ENCODE measurements at places on chromosomes 11 and 22. TPM values are rescaled to one million over a fixed set of nuclear protein-coding genes. Genes with fewer than 3 reads are reported as not detected.

SHISAL1 gene
- total RNA-seq: 6.6 TPM

ART5 gene
- total RNA-seq: not detected

DNA sequence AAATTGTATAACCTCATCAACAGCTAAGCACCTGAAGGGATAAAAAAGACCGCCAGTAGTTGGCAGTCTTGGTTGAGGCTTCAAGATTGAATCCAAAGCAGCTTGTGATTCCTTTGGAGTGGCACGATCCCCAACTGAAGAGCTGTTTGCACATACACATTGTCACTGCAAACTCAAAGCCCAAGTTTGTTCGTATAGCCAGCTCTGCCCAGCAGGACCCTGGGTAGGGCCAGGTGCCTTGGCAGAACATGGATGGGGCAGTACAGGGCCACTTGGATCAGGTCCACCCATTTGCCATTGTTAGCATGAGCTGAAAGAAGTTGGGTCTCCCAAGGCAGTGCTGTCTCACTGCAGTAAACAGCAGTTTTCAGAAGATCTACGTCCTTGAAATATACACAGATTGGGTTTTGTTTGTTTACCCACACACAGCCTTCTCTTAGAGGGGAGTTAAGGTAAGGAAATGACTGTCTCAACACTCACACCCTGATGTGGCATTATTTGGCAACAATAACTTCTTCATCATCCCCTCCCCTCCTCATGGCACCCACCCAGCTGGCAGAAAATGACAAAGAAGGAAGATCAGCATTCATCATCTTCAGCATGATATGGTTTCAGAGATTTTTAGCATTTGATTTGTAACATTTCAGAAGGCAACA lies 132.9 kb downstream of the COMMD9 start:
- H3K4me1 ChIP-seq: no peaks in the 10 kb centered on the region
- DNase-seq: no peak
- no peaks in the 10 kb centered on the region for H3K27me3 ChIP-seq
- H3K36me3 ChIP-seq: no peaks in the 10 kb centered on the region
- no peak overlapping the region for H3K27ac ChIP-seq

DNA sequence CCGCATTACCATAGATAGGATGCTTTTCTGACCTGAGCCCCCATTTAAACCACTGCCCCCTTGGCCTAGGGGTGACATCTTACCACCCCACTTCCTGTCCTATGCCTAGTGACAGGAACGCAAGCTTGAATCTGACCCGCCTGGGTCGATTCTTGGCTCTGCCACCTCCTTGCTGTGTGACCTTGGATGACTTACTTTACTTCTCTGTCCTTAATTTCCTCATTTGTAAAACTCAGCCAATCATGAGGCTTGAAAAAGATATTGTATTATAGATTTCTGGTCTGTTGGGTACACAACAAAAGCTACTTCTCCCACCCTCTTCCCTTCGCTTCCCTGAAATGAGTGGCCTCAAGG lies 39.2 kb upstream of the CDON start:
- DNase-seq: no peak
- no peaks in the 10 kb centered on the region for H3K27me3 ChIP-seq
- no peaks in the 10 kb centered on the region for H3K4me1 ChIP-seq

DNA sequence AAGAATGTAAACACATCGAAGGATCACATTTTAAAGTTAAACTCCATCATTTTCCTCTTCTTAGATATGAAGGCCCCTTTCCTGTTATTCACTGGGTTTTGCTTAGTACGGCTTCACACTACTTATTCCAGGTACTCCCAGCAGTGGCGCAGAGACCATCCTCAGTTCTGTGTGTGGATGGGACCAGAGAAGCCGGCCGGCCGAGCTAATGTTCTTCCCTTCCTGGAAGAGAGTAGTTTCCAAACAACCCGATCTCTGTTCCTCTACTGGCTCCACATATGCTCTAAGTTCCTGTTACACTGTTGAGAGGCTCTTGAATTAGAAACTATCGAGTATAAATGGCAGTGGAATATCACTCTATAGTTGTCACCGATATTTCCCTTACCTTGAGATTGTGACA lies 684 bp upstream of the NFRKB start:
- H3K27me3 ChIP-seq: no peaks in the 10 kb centered on the region
- H3K4me3 ChIP-seq: peak overlapping the region; percentile 95
- no peak for DNase-seq
- peaks cover 7% of the 10 kb centered on the region for H3K36me3 ChIP-seq
- no peaks in the 10 kb centered on the region for H3K4me1 ChIP-seq
- H3K27ac ChIP-seq: peak overlapping the region; percentile 72

DNA sequence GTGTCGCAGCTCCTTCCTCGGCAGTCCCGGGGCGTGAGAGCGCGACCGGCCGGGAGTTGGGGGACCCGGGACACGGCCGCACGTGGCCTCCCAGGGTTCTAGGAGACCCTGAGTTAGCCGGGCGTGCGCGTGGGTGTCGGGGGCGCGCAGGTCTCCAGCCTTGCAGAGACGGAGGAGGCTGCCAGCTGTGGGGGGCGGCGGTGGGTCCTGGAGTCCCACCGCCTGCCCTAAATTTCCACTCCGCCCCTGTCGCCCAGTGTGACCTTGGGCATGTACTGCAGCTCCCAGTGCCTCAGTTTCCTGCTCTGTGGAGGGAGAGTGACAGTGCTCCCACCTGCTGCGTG lies 18.8 kb downstream of the RRP7A start:
- H3K36me3 ChIP-seq: no peaks in the 10 kb centered on the region
- no peak overlapping the region for H3K27ac ChIP-seq
- DNase-seq: no peak
- peak overlapping the region; percentile 37 for H3K4me3 ChIP-seq
- no peaks in the 10 kb centered on the region for H3K4me1 ChIP-seq

DNA sequence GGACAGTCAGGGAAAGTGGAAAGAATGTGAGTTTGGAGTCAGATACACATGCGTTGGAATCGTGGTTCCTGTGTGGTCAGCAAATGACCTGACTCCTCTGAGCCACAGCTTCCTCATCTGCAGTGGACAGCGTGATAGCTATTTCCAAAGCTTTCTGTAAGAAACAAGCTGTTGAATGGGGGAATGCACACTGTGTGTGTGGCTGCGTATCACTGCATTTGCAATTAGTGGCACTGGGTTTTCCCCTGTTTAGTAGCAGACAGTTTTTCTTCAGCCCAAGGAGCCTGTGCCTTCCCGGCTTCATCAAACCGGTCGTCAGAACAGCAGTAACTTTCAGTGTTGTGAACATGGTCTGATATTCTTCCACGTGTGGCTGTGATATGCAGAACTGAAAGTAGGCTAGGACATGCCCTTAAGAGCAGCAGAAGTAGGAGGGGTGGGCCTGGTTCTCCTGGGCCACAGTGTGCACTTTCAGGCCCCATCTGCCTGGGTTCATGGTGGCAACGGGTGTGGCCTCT lies 121.5 kb downstream of the RRAS2 start:
- no peaks in the 10 kb centered on the region for H3K36me3 ChIP-seq
- H3K4me1 ChIP-seq: no peaks in the 10 kb centered on the region
- no peak overlapping the region for H3K27ac ChIP-seq
- no peak for DNase-seq
- H3K4me3 ChIP-seq: no peak overlapping the region

Measured in colonic mucosa (tissue), 4 donors.